Suppressor macrophage treated with lipopolysaccharide for 4 hours (primary cell): ENCODE measurements at places on chromosomes 7 and 10.

- no peak for DNase-seq
Measured at GRCh38 chr7:106915873-106916272, 50.8 kb downstream of the PIK3CG start.

- DNase-seq: peak; percentile 28
Measured at GRCh38 chr7:149741629-149742028, 31.8 kb downstream of the ZNF467 start.

DNA sequence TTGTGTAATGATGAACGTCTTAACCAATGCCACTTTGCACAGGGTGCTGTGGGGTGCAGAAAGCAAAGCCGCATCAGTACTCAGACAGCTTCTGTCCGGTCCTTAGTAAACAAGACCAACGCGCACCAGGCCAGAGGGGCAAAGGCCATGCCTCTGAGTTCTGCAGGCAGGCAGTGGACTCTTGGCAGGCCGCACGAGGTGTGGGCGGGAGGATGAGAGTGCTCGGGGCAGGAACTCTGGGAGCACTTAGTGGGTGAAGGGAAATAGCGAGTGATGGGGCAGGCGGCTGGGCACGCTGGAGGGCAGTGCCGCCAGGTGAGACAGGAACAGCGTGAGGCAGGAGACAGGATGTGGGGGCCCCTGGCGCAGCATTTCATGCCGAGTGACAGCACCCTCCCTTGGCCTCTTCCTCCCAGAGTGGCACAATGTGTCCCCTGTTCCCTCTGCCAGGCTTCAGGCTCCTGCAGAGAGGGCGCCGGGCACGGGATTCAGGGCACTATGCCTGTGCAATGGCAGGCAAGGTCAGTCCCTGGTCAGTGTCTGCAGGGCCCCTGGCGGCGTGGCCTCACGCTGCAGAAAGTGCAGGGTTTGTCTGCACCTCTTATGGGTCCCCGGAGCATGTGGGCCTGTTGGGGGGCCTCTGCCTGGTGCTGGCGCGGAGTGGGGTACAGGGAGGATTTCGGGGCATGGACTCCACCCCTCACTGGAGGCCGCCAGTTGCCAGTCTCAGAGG, 60.4 kb downstream of the VIPR2 start:
- no peak for DNase-seq

- DNase-seq: no peak
Measured at GRCh38 chr7:28483908-28484605, 71.7 kb downstream of the CREB5 start.

- no peak for DNase-seq
Measured at GRCh38 chr7:139563856-139564255, 40.4 kb downstream of the CLEC2L start.

- peak; percentile 2 for DNase-seq
Measured at GRCh38 chr7:64183126-64183742, 23.8 kb upstream of the ZNF735 start.

- no peak for DNase-seq
Measured at GRCh38 chr7:114758661-114759227, 163.2 kb upstream of the MDFIC start.

- DNase-seq: peak; percentile 88
Measured at GRCh38 chr10:92757066-92757710, 67.4 kb downstream of the HHEX start.

- no peak for DNase-seq
Measured at GRCh38 chr7:130273081-130273932, 6.6 kb downstream of the CPA2 start.

DNA sequence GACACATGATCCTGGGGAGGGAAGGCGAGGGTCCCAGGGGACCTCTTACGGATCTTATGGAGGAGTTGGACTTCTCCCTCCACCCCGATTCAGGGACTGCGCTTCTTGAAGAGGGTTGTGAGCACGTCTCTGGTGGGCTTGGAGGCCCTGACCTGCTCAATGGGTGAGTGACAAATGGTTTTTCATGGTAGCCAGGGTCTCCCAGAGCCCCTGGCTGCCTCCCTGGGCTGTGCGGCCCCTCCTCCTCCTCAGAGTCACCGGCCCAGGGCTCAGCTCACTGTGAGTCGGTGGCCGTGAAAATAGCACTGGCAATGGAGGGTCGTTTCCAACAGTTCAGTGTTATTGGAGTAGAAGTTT, 26.6 kb downstream of the INPP5A start:
- DNase-seq: no peak

DNA sequence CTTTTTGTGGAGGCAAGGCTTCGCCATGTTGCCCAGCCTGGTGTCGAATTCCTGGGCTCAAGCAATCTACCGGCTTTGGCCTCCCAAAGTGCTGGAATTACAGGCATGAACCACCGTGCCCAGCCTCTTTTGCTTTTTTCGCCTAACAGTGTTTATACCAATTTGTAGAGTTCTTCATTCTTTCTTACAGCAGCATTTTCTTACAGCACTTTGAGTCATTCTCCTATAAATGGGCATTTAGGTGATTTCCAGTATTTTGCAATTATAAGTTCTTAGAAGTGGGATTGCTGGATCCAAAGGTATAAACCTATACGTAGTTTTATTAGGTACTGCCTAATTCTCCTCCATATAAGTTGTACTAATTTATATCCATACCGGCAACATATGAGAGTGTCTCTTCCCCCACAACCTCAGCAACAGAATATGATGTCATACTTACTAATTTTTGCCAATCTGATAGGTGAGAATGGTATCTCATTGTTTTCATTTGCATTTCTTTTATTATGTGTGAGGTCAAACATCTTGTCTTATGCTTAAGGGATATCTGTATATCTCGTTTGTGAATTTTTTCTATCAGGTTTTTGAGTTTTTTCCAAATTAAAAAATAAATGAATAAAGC, 39.1 kb downstream of the SUFU start:
- peak; percentile 67 for DNase-seq

DNA sequence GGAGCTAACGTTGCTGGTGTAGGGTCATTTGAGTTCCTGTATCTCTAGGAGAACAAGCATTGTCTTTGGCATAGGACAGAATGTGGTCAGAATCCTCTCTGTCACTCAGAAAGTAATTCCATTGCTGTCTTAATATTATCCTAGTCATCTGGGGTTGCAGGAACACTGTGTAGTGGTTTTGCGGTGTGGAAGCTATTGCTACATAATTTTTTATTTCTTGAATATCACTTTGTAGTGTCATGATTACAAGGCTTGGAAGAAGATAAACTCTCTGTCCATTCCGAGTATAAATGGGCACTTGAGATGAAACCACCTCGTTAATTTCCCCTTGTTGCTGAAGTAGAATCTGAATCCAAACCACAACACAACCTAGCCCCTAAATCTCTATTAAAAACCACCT, 919.2 kb downstream of the LRMDA start:
- DNase-seq: no peak

GRCh38 chr7:27159266-27160144, 3.0 kb upstream of the HOXA7 start:
- DNase-seq: no peak

GRCh38 chr7:78489476-78490240, 691.1 kb downstream of the PHTF2 start:
- no peak for DNase-seq

DNA sequence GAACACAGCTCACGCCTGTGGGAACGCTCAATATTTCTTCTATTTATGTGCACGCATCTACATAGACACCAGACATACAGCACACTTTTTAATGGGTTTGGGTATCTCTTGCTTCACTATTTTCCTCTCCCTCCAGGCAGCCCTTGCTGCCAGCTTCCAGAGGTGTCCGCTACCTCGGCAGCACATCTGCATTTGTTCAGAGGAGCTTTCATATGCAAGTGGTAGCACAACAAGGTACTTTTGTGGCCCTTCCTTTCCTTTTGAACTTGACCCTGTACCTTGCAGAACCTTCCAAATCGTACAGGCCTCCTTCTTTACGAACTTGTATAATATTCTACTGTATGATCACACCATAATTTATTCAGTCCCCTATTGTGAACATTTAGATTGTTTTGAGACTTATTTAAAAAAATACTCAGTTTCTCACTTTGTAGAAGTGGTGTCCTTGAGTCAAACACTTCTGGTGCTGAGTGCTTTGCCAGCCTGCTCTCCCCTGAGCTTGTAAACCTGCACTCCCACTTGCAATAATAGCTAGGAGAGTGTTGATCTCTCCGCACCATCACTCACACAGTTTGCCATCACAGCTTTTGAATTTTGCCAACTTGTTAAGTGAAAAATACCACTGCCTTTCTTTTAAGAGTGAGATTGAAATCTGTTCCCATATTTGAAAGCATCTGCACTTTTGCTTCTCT, 106.0 kb upstream of the ZNF32 start:
- no peak for DNase-seq

DNA sequence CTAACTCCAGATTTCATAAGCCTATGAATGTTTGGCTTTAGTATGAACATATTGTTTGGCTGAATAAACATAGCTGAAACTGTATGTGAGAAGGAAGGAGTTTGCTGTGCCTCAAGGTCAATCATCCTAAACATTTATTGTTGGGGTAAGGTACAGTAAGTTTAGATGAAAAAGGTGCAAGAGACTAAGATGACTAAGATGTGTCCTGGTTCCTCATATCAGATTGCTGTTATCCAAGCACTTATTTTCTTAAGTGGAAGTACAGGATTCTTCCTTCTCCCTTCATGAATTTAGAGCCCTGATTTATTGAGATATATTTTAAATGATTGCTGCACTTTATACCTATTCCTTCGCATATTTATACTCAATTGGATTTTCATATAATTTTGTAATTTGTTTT, 12.2 kb downstream of the MDFIC start:
- DNase-seq: no peak

GRCh38 chr7:106073701-106074100, 38.4 kb downstream of the SYPL1 start:
- DNase-seq: no peak
